ENCODE measurements at places on chromosomes 2 and 18. TPM values are rescaled to one million over a fixed set of nuclear protein-coding genes. Genes with fewer than 3 reads are reported as not detected.

Gene PLCL1
- 2.0 TPM for total RNA-seq

Gene PREPL
- total RNA-seq, result 29.7 TPM

Gene MRO
- total RNA-seq, result not detected

Gene GREB1
- total RNA-seq, result 0.23 TPM

Gene ANKRD30BL
- not detected for total RNA-seq

Gene OTX1
- not detected for total RNA-seq

Gene KIF5C
- 12.9 TPM for total RNA-seq

Gene GALR1
- total RNA-seq, result not detected

Gene ASB18
- not detected for total RNA-seq

Gene TMEM200C
- total RNA-seq, result not detected

Gene VWA3B
- total RNA-seq, result not detected

Gene DNAJC5G
- total RNA-seq, result not detected

Gene MTIF2
- total RNA-seq, result 42.7 TPM

Gene APCDD1
- not detected for total RNA-seq

Gene GAL3ST2
- total RNA-seq, result 1.3 TPM

Gene LINC00305
- not detected for total RNA-seq

Gene ANKRD53
- not detected for total RNA-seq

Gene CRYGC
- not detected for total RNA-seq

Gene PKDCC
- total RNA-seq, result 0.11 TPM

Gene AGXT
- not detected for total RNA-seq
